ENCODE measurements at places on chromosomes 4 and X. TPM values are rescaled to one million over a fixed set of nuclear protein-coding genes. Genes with fewer than 3 reads are reported as not detected.

DNA sequence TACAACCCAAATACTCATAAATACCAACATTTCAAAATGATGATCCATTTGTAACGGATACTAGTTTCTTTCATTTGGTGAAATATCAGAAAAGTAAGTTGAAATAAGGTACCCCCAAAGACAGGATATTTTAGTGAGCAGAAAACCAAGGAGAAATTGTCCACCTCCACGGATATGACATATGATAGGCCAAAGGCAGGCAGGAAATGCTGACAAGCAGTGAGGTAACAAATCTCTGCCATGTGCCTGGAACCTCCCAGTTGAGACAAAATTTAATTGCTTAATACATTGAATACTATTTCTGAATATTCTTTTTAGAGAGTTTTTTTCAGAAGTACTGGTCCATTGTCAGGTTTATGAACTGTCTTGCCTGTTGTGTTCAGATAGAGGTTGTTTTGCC lies 118.8 kb downstream of the GATB start:
- H3K4me1 ChIP-seq: no peaks in the 10 kb centered on the region
- H3K36me3 ChIP-seq: no peaks in the 10 kb centered on the region
- no peak for DNase-seq

DNA sequence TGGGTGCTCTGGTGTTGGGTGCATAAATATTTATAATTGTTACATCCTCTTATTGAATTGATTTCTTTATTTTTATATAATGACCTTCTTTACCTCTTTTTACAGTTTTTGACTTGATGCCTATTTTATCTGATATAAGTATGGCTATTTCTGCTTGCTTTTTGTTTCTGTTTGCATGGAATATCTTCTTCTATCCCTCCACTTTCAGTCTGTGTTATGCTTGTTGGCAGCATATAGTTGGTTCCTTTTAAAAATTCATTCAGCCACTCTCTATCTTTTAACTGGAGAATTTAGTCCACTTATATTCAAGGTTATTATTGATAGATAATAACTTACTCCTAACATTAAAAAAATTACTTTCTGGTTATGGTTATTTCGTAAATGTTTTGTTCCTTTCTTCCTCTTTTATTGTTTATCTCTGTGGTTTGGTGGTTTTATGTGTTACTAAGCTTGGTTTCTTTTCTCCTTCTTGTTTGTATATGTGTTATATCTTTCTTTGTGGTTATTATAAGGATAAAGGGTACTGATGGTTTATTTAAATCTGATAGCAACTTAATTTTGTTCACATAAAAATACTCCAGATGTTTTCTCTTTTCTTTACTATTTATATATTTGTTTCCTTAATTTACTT lies 69.5 kb downstream of the IL15 start:
- DNase-seq: no peak
- H3K27me3 ChIP-seq: no peaks in the 10 kb centered on the region
- no peak overlapping the region for H3K4me3 ChIP-seq
- no peaks in the 10 kb centered on the region for H3K4me1 ChIP-seq
- H3K27ac ChIP-seq: no peak overlapping the region

Gene GYPA
- not detected for total RNA-seq

GRCh38 chr4:83699358-83699757 lies 163.4 kb downstream of the GPAT3 start:
- no peaks in the 10 kb centered on the region for H3K27me3 ChIP-seq
- no peak overlapping the region for H3K4me3 ChIP-seq
- no peaks in the 10 kb centered on the region for H3K4me1 ChIP-seq
- no peaks in the 10 kb centered on the region for H3K36me3 ChIP-seq

Gene F11
- 0.14 TPM for total RNA-seq

Gene TMEM31
- not detected for total RNA-seq

GRCh38 chr4:88320780-88321373 lies 36.5 kb upstream of the PPM1K start:
- H3K36me3 ChIP-seq: no peaks in the 10 kb centered on the region
- no peaks in the 10 kb centered on the region for H3K27me3 ChIP-seq
- H3K4me1 ChIP-seq: peaks cover 4% of the 10 kb centered on the region
- no peak overlapping the region for H3K27ac ChIP-seq
- no peak for DNase-seq

GRCh38 chrX:106707771-106708454 lies 18.6 kb upstream of the RNF128 start:
- no peaks in the 10 kb centered on the region for H3K27me3 ChIP-seq
- no peak overlapping the region for H3K4me3 ChIP-seq
- H3K4me1 ChIP-seq: no peaks in the 10 kb centered on the region
- H3K36me3 ChIP-seq: no peaks in the 10 kb centered on the region
- DNase-seq: no peak
- H3K27ac ChIP-seq: no peak overlapping the region

DNA sequence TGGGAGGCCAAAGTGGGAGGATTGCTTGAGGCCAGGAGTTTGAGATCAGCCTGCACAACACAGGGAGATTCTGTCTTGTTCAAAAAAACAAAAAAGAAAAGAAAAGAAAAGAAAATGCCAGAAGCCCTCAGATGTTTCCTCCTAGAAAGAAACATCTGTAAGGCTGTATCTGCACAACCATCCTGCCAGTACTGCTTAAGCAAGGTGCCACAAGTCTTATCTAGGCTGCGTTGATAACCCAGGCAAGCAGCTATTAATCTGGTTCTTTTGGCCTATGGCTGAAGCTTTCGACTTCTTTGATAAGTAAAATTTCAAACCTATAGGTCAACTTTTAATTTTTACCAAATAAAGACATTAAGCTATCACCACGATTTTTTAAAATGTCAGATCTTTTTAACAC lies 3.1 kb downstream of the COX18 start:
- no peaks in the 10 kb centered on the region for H3K27me3 ChIP-seq
- no peaks in the 10 kb centered on the region for H3K36me3 ChIP-seq
- no peak for DNase-seq
- no peak overlapping the region for H3K4me3 ChIP-seq

Gene MID1
- 34.6 TPM for total RNA-seq

Gene KDM5C
- 42.1 TPM for total RNA-seq

- peaks cover 62% of the 10 kb centered on the region for H3K4me1 ChIP-seq
- peak overlapping the region; percentile 12 for H3K27ac ChIP-seq
- no peak for DNase-seq
- no peak overlapping the region for H3K4me3 ChIP-seq
- no peaks in the 10 kb centered on the region for H3K27me3 ChIP-seq
Observed at GRCh38 chr4:24798036-24798610, 2.8 kb downstream of the SOD3 start.

DNA sequence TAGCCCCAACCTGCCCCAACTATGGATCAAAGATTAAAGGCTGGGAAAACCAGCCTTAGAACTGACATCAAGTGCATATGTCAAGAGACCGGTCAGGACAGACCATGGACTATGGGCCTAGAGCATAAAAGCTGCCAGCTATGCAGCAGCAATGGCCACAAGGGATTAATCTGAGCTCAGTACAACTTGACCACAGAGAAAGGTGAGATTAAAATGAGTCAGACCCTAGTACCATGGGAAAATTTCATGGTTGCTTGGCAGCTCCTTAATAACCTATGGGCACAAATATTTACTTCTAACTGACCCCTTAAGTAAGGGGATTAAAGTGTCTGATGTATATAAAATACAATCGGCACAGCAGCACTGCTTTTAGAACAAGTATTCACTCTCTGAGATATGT lies 54.4 kb downstream of the CBR4 start:
- no peaks in the 10 kb centered on the region for H3K36me3 ChIP-seq
- H3K4me3 ChIP-seq: no peak overlapping the region
- DNase-seq: no peak
- no peaks in the 10 kb centered on the region for H3K4me1 ChIP-seq
- no peak overlapping the region for H3K27ac ChIP-seq

Gene GABRG1
- total RNA-seq: not detected

Gene ADGRG2
- total RNA-seq: 2.2 TPM

DNA sequence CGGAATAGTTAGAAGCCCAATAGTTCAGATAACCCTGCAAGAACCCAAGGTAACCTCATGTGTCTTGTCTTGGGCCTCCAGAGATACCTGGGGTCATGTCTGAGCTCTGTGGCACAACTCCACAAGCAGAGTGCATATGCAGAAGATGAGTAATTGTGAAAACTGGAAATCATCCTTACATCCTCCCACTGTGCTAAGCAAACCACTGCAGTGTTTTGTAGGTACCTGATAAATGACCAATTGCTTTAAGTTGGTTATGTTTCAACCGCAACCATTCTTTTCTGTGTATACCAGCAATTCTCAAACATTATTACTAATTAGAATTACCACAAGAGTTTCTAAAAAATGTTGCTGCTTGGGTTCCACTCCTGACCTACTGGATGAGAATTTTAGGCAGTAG lies 73.2 kb downstream of the CBLL2 start:
- H3K27me3 ChIP-seq: no peaks in the 10 kb centered on the region
- no peaks in the 10 kb centered on the region for H3K4me1 ChIP-seq
- DNase-seq: no peak
- no peaks in the 10 kb centered on the region for H3K36me3 ChIP-seq
- no peak overlapping the region for H3K27ac ChIP-seq

- H3K4me3 ChIP-seq: no peak overlapping the region
- H3K36me3 ChIP-seq: no peaks in the 10 kb centered on the region
- peak overlapping the region; percentile 71 for H3K27ac ChIP-seq
- DNase-seq: no peak
Observed at GRCh38 chr4:30755346-30755745, 35.2 kb downstream of the PCDH7 start.

Gene UGT2B10
- not detected for total RNA-seq

DNA sequence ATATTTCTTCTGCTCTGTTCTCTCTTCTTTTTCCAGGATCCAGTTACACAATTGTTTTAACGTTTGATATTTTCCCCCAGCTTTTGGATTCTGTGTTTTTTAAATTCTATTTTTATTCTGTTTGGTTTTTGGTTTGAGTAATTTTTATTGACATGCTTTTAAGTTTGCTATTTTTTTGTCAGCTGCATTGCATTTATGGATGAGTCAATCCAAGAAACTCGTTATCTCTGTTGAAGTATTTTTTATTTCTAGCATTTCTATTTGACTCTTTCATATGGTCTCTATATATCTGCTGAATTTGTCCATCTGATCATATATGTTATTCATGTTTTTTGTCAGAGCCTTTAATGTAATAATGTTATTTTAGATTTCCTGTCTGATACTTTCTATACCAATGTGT lies 65.6 kb downstream of the DDIT4L start:
- no peaks in the 10 kb centered on the region for H3K36me3 ChIP-seq
- DNase-seq: no peak
- no peak overlapping the region for H3K4me3 ChIP-seq
- no peaks in the 10 kb centered on the region for H3K27me3 ChIP-seq
- no peak overlapping the region for H3K27ac ChIP-seq

Gene NUDT11
- 4.4 TPM for total RNA-seq

Gene SYTL4
- total RNA-seq: 32.8 TPM

DNA sequence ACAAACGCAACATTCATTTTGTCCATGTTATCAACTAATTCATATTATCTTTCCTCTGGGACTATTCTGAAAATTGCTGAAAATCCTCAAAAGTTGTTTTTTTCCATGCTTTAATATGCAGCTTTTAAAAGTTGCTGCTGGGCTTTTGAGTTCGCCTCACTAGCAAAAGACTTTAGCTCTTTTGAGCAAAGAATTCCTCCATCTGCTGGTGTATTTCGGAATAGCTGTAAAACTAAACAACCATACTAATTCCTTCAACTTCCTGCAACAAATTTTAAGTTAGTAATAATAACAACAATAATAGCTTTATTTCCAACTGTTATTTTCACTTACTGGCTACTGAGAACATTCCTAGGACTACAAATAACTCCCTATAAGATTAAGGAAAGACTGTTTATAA lies 124.5 kb upstream of the PLAC1 start:
- DNase-seq: no peak
- no peak overlapping the region for H3K27ac ChIP-seq
- H3K4me1 ChIP-seq: no peaks in the 10 kb centered on the region
- no peaks in the 10 kb centered on the region for H3K36me3 ChIP-seq
- no peak overlapping the region for H3K4me3 ChIP-seq
- H3K27me3 ChIP-seq: no peaks in the 10 kb centered on the region

- H3K27me3 ChIP-seq: no peaks in the 10 kb centered on the region
- no peaks in the 10 kb centered on the region for H3K36me3 ChIP-seq
- no peak for DNase-seq
- H3K27ac ChIP-seq: no peak overlapping the region
- H3K4me3 ChIP-seq: no peak overlapping the region
Observed at GRCh38 chrX:151801980-151802379, 67.4 kb downstream of the CNGA2 start.

DNA sequence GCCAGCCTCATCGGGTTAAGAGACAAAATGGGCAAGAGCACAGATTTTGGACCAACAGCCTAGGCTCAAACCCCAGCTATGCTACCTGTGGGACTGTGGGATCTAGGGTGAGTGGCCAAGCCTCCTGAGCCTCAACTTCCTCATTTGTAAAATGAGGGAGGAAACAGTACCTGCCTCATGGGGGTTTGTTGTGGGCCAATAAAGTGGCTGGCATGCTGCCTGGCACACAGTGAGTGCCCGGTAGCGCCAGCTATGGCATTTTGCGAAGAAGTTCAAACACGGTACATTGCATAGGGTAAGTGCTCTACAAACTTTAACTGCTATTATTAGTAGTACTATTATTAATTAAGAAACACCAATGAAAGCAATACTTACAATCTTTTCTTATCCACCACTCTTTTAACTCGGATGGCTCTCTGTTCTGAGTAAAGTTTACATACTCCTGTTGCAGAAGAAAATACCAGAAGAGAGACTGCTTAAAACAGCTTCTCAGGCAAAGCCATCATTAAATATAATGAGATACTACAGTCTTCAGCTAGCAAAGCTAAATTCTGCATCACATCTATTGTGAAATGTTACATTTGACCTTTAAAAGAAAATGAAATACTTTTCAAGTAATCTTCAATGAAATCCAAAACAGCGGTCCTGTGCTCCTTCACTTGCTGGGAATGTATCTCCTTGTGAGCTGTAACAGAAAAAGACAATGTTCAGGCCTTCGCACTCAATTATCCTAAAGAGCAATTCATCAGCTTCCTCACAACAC lies 70.1 kb downstream of the NSG1 start:
- H3K27me3 ChIP-seq: no peaks in the 10 kb centered on the region
- H3K36me3 ChIP-seq: peaks cover 75% of the 10 kb centered on the region
- no peaks in the 10 kb centered on the region for H3K4me1 ChIP-seq
- no peak for DNase-seq
- no peak overlapping the region for H3K27ac ChIP-seq

- no peak for DNase-seq
- H3K4me1 ChIP-seq: no peaks in the 10 kb centered on the region
- H3K4me3 ChIP-seq: no peak overlapping the region
- H3K27ac ChIP-seq: no peak overlapping the region
- H3K27me3 ChIP-seq: no peaks in the 10 kb centered on the region
Observed at GRCh38 chr4:168101026-168101425, 8.7 kb downstream of the ANXA10 start.

Gene PIGA
- 3.9 TPM for total RNA-seq
